ENCODE measurements at places on chromosomes 7 and 10.

DNA sequence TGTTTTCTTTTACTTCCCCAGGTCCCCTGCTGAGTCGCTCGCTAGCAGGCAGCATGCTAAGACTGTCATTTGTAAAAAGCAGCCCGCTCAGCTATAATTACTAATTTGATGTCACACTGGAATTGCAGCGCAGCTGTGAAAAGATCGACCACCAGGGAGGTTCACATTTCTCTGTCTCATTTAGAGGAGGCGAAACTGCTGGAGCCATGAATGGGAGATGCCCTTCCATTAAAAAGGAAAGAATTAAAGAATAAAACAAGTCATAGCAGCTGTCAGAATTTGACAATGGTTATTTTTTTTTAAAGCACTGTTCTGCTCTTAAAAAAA lies 153.5 kb downstream of the PIP4K2A start:
- DNase-seq = no peak

DNA sequence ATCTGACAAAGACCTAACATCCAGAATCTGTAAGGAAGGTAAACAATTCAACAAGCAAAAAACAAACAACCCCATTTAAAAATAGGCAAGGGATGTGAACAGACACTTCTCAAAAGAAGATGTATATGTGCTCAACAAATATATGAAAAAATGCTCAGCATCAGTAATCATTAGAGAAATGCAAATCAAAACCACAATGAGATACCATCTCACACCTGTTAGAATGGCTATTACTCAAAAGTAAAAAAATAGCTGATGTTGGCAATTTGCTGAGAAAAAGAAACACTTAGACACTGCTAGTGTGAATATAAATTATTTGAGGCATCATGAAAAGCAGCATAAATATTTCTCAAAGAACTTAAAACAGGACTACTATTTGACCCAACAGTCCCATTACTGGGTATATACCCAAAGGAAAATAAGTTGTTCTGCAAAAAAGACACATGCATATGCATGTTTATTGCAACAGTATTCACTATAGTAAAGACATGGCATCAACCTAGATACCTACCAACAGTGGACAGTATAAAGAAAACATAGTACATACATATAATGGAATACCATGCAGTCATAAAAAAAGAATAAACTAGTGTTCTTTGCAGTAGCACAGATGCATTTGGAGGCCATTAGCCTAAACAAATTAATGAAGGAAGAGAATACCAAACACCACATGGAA lies 980.1 kb downstream of the KCNMA1 start:
- no peak for DNase-seq

DNA sequence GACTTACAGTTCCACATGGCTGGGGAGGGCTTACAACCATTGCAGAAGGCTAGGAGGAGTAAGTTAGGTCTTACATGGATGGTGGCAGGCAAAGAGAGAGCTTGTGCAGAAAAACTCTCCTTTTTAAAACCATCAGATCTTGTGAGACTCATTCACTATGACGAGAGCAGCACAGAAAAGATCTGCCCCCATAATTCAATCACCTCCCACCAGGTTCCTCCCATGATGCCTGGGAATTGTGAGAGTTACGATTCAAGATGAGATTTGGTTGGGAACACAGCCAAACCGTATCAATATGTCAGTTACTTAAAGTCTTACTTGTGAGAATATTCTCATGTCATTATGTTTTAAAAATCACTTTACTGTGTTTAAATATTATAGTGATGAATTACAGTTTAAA lies 481.9 kb downstream of the ARL4A start:
- no peak for DNase-seq

DNA sequence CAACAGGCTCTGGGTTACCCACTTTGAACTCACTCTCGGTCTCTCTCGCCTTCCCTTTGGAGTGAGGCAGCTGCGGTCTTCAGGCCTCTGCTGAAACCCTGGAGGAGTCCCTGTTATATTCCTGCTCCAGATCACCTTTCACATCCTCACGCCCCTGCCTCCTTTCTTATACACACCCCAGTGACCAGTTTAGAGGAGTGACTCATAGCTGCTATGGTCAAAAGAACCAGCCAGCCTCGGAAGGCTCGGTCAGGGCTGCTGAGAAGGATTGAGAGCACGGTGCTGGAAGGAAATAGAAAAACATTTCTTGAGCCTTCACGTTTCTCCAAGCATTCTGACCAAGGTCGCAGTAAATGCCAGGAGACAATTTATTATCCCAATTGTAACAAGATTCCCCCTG lies 28.3 kb upstream of the SVOPL start:
- DNase-seq = no peak

- no peak for DNase-seq
Measured at GRCh38 chr7:30815951-30816644, 44.9 kb downstream of the MINDY4 start.
